ENCODE measurements at places on chromosomes 7 and 10.

GRCh38 chr7:96347471-96347870 lies 25.6 kb upstream of the SLC25A13 start:
- DNase-seq = no peak

DNA sequence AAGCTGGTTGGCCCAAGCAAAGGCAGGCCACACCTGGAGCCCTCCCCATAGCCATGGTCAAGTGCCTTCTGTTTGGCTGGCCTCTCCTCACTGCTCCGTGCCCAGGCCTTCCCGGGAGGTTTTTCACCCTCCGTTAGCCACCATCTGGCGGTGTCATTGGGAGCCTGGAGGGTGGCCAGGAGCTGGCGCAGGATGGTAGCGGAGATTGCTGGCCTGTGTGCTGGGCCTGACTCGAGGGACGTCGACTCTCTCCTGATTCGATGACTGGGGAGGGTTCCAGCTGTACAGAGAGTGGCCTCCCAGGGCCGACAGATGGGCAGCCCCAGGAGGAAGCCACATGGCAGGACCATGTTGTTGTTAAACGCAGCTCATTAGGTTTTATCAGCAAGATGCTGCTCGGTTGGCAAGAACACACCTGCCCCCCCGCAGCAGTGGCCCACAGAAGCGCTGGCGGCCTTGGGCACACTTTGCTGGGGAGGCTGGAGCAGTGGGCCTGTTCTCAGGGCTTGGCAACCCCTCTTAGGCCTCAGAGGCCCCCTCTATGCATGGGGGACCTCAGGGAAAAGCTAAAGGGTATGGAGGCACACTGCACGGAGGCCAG lies 64.0 kb upstream of the CACUL1 start:
- peak; percentile 23 for DNase-seq

- DNase-seq = no peak
Observed at GRCh38 chr7:148921806-148922205, 37.7 kb upstream of the EZH2 start.

- no peak for DNase-seq
Observed at GRCh38 chr10:46019177-46019528, 11.3 kb downstream of the NCOA4 start.

GRCh38 chr7:128362670-128363069 lies 1.2 kb upstream of the PRRT4 start:
- DNase-seq = no peak

GRCh38 chr10:112696592-112696991 lies 249.6 kb downstream of the VTI1A start:
- DNase-seq = no peak

- DNase-seq = no peak
Observed at GRCh38 chr7:90446137-90446899, 23.1 kb upstream of the PTTG1IP2 start.

GRCh38 chr10:23481363-23481961 lies 42.6 kb downstream of the OTUD1 start:
- no peak for DNase-seq

- DNase-seq = no peak
Observed at GRCh38 chr10:103603382-103603781, 109.9 kb downstream of the NEURL1 start.

DNA sequence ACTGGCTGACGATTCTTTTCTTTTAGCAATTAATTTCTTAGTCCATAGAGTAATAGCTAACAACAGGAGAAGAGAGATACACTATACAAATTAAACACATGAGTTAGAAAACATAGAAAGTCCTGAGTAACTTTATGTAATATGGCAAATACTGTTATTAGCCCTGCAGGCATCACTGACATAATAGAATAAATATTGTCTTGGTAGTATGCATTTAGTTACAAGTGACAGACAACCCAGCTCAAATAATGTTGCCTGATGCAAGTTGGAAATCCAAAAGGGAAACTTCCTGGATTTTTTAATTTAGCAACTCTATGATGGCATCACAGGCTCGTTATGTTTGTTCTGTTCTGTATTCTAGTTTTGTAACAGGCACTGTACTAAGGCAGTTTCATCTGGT lies 95.1 kb downstream of the DKK1 start:
- no peak for DNase-seq

- peak; percentile 77 for DNase-seq
Observed at GRCh38 chr10:102917314-102917961, 656 bp upstream of the CNNM2 start.

- DNase-seq = no peak
Observed at GRCh38 chr7:98500764-98501163, 99.9 kb upstream of the BAIAP2L1 start.

DNA sequence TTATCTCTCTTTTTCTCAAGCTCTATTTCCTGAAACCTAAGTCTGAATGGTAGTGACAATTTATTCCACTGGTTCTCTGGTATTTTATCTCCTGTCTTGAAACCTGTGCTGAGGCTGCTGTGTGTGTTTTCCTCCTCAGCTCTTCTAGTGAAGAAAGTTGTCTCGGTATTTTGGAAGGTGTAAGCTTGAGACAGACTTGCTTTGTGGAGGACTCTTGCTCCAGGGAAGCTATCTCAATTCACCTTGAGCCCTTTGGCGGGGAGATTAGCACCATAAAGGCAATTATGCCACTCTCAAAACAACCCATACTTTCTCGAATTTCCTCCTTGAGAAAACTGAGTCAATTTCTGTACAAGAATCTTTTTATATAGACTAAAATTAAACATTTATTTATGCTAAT lies 141.6 kb downstream of the THSD7A start:
- DNase-seq = no peak

DNA sequence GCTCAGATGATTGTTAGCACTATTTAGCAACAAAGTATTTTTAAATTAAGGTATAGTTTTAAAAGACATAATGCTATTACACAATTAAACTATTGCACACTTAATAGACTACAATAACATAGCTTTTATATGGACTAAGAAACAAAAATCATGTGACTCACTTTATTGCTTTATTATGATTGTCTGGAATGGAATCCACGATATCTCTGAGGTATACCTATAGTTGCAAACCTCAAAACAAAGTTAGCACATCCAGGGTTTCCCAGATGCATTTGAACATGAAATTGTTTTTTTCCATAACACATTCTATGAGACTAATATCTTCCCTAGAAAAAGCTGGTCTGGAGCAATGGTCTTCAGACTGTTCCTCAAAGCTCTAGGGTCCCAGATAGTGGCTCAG lies 18.3 kb upstream of the RPEL1 start:
- DNase-seq = no peak

DNA sequence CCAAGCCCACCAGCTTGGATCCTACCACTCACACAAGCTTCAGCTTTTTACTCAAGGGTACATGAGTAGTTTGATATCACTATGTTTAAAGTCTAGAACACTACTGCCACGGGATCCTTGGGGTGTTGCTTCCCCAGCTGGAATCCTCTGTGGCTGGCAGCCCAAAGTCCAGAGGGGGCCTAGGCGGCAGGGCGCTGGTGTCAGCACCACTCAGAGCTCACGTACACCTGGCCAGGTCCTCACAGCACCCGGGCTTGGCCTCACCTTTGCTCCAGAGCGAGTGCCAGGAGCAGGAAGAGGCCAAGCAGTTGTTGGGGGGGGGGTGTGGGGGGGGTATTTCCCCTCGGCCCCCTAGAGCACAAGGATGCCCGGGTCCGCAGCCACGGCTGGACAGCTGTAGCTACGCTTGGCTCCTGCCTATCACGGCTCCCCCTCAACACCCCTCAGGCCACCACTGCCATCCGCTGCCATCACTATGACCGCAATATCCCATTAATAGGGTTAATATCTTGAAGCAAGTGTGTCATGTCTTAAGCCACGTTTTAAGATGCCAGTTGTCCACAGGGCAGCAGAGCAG lies 17.0 kb downstream of the ZDHHC6 start:
- DNase-seq = no peak

DNA sequence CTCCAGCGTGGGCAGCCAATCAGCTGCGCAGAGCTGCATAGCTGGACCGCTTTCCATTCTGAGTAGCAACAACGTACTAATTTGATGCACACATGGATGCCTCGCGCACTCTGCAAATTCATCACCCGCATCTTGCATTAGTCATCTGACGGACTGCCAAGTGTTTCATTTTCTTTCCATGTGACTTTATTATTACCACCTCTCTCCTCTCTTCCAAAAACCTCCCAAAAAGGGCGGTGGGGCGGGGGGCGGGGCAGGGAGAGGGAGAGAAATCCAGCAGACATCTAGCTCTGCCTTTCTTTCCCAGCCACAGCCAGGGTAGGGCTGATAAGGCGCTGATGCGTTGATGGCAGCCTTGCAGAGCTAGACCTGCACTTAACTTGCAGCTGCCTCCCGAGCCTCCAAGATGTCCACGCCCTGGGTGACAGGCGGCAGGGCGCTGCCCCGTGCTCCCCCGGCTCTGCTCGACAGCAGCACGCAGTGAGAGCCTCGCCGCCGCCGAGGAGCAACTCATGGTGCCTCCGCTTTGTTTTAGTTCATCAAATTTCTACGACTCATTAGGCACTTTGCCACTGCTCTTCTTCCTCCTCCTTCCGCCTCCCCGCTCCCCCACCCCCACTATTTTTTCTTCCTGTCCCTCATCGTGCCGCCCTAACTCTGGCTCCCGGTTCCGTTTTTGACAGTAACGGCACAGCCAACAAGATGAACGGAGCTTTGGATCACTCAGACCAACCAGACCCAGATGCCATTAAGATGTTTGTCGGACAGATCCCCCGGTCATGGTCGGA lies 147.3 kb downstream of the CELF2 start:
- no peak for DNase-seq

- DNase-seq = no peak
Observed at GRCh38 chr7:155705623-155706360, 61.3 kb downstream of the RBM33 start.

- DNase-seq = no peak
Observed at GRCh38 chr10:121002586-121003205, 151.5 kb downstream of the WDR11 start.

- no peak for DNase-seq
Observed at GRCh38 chr7:636396-636795, 90.1 kb upstream of the DNAAF5 start.

DNA sequence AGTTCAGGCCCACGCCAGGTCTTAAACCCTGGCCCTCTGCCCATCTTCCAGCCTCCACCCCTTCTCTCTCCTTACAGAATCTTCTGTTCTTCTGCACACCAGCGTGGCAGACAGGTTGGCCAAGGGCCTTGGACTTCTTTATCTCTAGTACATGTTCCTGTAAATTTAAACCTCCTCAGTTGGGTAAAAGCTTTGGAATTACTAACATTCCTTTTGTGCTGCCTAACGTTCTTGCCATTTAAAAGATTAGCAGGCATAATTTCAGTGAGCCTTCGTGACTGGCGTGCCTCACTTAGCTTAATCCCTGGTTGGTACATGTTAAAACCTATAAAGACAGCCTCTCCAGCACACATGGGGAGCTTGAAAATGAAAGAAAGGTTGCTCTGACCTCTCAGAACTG lies 192.2 kb downstream of the CUX1 start:
- DNase-seq = no peak

- no peak for DNase-seq
Observed at GRCh38 chr7:85655252-85655651, 468.4 kb upstream of the SEMA3D start.

DNA sequence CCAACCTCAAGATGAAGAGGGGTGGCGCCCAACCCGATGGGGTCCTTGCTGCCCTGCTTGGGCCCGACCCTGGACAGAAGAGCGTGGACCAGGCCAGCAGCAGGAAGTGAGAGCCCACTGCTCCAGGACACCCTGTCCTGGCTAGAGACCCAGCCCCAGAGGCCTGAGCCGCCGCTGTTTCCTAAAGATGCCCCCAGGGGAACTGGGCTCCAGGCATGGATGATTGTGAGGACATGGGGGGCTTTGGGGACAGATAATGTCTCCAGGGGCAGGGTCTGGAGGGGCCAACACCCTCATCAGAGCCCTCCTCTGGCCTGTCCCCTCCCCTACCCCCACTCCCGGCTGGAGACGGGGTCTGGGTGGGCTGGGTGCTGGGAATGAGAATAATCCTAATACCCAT lies 71.7 kb downstream of the MYL10 start:
- no peak for DNase-seq
